Kidney (tissue), 22 donors: ENCODE measurements at places on chromosomes 7 and 10. TPM values are rescaled to one million over a fixed set of nuclear protein-coding genes. Genes with fewer than 3 reads are reported as not detected.
A peak's percentile ranks its signal among the peaks of the same experiment; 100 is the strongest.

SPDYE1 gene
- total RNA-seq: not detected

DNA sequence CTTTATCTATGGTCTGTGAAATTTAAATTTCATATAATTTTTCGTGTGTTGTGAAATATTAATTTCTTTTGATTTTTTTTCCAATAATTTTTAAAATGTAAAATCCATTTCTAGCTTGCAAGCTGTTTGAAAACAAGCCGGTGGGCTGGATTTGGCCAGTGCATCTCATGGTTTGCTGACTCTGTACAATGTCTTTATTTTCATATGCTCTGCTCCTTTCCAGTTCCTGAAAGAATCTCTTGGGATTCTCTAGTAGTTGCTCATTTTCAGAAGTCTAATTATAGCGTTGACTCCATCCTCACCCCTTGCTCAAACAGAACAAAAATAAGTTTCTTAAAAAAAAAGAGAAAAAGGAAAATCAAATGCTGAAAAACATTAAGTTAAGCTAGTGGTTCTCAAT, 21.4 kb downstream of the UBN2 start:
- no peak overlapping the region for H3K4me3 ChIP-seq
- H3K36me3 ChIP-seq: peaks cover 13% of the 10 kb centered on the region
- H3K27me3 ChIP-seq: no peaks in the 10 kb centered on the region
- no peaks in the 10 kb centered on the region for H3K4me1 ChIP-seq
- no peak for DNase-seq

DNA sequence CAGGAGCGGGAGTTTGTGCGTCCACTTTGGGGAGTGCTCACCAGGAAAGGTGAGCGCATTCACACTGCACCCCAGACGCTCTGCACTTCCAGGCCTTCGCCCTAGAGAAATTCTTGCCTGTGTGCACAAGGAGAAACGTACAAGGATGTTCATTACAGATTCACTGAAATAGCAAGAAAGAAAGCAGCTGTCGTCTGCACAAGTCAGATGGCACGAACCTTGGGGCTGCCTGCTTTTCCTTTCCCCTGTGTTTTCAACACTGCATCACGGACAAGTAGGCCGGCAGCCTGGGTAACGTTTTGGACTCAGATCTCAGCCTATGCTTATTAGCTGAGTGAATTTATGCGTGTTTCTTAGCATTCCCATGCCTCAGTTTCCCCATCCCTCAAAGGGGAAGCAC, 546.8 kb upstream of the FOXK1 start:
- H3K27me3 ChIP-seq: no peaks in the 10 kb centered on the region
- no peak overlapping the region for H3K27ac ChIP-seq
- no peak for DNase-seq
- no peaks in the 10 kb centered on the region for H3K36me3 ChIP-seq

DNA sequence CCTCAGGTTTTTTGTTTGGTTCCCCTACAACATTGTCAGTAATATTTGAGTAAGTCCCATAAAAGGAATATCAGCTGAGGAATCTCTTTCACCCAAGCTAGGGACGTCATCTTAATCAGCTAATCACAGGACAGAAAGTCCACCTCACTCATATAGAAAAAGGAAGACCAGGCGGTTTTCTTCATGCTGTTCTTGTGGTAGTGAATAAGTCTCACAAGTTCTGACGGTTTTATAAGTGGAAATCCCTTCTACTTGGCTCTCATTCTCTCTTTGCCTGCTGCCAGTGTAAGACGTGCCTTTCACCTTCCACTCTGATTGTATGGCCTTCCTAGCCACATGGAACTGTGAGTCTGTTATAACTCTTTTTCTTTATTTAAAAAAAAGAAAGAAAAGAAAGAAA, 308.1 kb upstream of the PFKP start:
- no peaks in the 10 kb centered on the region for H3K27me3 ChIP-seq
- H3K4me1 ChIP-seq: no peaks in the 10 kb centered on the region
- DNase-seq: no peak
- H3K36me3 ChIP-seq: no peaks in the 10 kb centered on the region
- no peak overlapping the region for H3K4me3 ChIP-seq

ACSM6 gene
- total RNA-seq: not detected

DNA sequence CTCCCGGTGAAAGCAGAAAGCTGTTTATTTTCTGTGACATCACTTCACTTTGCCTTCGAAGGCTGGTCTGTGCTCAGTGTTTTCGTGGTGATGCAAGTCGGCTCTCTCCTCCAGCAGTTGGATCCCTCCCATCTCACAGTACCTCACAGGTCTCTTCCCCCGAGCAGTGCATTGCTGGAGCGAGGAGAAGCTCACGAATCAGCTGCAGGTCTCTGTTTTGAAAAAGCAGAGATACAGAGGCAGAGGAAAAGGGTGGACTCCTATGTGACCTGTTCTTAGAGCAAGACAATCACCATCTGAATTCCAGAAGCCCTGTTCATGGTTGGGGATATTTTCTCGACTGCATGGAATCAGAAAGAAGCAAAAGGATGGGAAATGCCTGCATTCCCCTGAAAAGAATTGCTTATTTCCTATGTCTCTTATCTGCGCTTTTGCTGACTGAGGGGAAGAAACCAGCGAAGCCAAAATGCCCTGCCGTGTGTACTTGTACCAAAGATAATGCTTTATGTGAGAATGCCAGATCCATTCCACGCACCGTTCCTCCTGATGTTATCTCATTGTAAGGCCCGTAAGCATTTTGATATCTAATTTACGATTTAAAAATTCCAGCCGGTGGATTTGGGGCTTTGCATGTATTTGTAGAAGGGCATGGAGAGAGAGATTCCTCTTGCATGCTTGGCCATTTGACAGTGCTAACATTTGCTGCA, at the start of gene LGI1:
Gene LGI1 (plus strand): TSS at position 136 of the 707 bp plus-strand sequence. CDS start 209 bp downstream, at position 345.
- H3K27ac ChIP-seq: no peak within 1 kb of the TSS
- no peak for DNase-seq
- H3K4me3 ChIP-seq: no peak within 1 kb of the TSS
- H3K36me3 ChIP-seq: no peaks in the 10 kb centered on the region
- H3K4me1 ChIP-seq: no peaks in the 10 kb centered on the region

DNA sequence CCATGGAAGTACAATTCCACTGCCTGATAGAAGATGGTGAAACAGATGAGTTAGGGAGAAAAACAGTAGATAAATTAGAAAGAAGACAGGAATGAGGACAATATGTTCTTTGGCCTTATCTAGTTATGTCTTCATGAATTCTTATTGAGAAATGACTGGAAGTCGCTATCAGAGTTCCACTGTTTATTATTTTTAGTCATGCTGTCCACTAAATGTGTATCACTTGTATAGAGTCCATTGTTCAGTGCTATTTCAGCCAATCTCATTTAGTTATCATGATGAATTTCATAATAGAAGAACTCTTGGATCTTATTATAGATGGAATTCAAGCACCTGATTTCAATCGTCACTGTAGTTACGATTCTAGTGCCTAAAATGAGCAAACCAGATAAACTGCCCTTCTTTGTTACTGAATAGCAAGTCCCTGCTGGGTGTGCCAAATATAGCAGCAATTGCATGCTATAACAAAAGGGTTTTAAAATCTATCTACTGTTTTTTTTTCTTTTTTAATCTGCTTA, 177.7 kb upstream of the COL1A2 start:
- H3K36me3 ChIP-seq: no peaks in the 10 kb centered on the region
- no peak for DNase-seq
- no peak overlapping the region for H3K4me3 ChIP-seq

DNA sequence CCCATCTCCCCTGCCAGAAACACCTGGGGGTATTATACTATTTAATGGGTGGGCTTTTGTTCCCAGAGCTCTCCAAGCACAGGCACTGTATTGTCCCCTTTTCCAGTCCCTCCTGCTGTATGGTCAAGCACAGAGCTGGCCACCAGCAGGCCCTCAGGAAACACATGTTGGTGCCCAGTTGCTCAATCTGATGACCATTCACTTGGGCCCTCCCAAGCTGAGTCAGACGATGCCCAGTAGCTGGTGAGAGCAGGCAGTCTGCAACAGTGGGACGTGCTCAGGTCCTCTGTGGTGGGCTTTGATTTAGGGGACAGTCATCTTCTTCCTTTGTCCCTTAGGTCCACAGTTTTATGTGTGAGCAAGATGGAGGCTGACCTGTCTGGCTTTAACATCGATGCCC, 11.8 kb downstream of the SFXN2 start:
- no peaks in the 10 kb centered on the region for H3K27me3 ChIP-seq
- H3K36me3 ChIP-seq: peaks cover 20% of the 10 kb centered on the region
- H3K4me1 ChIP-seq: peaks cover 4% of the 10 kb centered on the region
- no peak overlapping the region for H3K4me3 ChIP-seq
- H3K27ac ChIP-seq: no peak overlapping the region

DNA sequence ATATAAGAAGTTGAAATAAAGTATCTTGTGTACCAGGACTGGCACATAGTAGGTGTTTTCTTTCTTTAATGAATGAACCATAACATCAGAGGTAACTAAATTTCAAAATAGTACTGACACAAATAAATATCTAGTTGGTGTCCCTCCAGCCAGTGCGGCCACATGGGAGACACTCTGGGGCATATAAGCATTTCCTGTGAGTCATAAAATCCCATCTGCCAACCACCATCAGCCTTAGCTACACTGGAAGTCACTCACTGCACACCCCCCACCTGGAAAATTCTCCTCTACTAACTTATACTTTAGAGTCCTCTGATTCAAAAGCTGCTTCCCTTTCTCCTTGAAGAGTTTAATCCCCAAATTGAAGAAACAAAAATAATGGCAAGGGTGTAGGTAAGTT, 32.5 kb downstream of the DYDC1 start:
- no peak overlapping the region for H3K4me3 ChIP-seq
- DNase-seq: no peak

DNA sequence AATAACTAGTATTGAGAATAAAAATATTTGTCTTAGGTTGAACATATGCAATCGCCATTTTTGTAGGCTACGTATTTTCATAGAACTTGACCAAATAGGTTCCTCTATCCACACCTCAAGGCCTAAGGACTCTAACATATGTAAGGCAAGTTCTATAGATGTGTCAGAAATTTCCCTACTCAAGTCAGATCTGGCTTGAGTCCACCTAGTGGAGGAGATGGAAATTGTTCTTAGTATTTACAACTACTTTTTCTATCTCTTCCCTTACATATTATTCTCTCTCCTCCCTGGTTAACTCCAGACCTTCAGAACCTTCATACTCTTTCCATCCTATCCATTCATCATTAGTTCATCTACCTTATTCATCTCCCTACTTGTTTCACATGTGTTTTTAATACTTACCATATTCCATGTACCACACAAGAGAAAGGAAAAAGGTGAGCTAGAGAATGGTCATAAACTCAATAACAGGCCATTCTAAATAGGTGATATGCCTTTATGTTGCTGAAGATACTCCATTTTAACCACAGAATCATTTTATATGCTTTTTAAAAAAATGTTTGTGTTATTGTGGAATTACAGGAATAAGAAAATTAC, 174.5 kb upstream of the HDAC9 start:
- no peaks in the 10 kb centered on the region for H3K4me1 ChIP-seq
- peak; percentile 35 for DNase-seq
- H3K27ac ChIP-seq: no peak overlapping the region
- H3K27me3 ChIP-seq: no peaks in the 10 kb centered on the region
- H3K4me3 ChIP-seq: no peak overlapping the region
- no peaks in the 10 kb centered on the region for H3K36me3 ChIP-seq

VENTX gene
- 3.3 TPM for total RNA-seq

CLDN3 gene
- 180 TPM for total RNA-seq

GRCh38 chr7:33044401-33044718, 18.2 kb downstream of the NT5C3A start:
- peak overlapping the region; percentile 59 for H3K27ac ChIP-seq
- H3K36me3 ChIP-seq: no peaks in the 10 kb centered on the region
- no peak overlapping the region for H3K4me3 ChIP-seq
- no peak for DNase-seq
- H3K27me3 ChIP-seq: no peaks in the 10 kb centered on the region
- peaks cover 24% of the 10 kb centered on the region for H3K4me1 ChIP-seq

- H3K4me3 ChIP-seq: no peak overlapping the region
- DNase-seq: no peak
- no peak overlapping the region for H3K27ac ChIP-seq
- no peaks in the 10 kb centered on the region for H3K27me3 ChIP-seq
- H3K36me3 ChIP-seq: no peaks in the 10 kb centered on the region
Measured at GRCh38 chr10:12699781-12700556, 301.5 kb downstream of the CCDC3 start.

KLF14 gene
- not detected for total RNA-seq

- no peak overlapping the region for H3K27ac ChIP-seq
- H3K4me1 ChIP-seq: no peaks in the 10 kb centered on the region
- H3K36me3 ChIP-seq: no peaks in the 10 kb centered on the region
Measured at GRCh38 chr10:114715171-114715670, 57.1 kb upstream of the ABLIM1 start.

GRCh38 chr10:6445671-6446316, 134.3 kb downstream of the PRKCQ start:
- no peak for DNase-seq
- H3K4me1 ChIP-seq: no peaks in the 10 kb centered on the region
- H3K27ac ChIP-seq: no peak overlapping the region

TFPI2 gene
- total RNA-seq: 42.5 TPM

DNA sequence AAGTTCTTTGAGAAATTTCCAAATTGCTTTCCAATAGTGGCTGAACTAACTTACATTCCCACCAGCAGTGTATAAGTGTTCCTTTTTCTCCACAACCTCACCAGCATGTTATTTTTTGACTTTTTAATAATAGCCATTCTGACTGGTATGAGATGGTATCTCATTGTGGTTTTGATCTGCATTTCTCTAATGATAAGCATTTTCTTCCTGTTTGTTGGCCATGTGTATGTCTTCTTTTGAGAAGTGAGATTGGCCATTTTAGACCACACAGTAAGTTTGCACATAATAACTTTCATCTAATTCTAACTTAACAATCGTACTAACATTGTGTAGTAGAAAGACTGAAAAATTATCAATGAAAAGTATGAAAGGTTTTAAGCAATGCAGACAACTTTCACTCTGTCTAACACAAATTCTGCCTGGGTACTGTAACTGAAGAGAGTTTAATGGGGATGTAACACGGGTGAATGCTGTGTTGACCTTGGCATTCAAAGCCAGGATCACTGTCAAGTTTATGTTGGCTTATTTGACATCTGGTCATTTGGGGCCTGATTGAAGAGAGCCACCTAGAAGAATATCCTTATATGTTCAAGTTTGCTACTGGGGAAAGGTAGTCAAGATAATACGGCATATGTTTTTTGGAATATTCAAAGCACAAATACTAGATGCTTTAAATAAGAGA, 50.4 kb downstream of the FAM171A1 start:
- no peaks in the 10 kb centered on the region for H3K27me3 ChIP-seq
- H3K4me3 ChIP-seq: no peak overlapping the region
- H3K27ac ChIP-seq: no peak overlapping the region
- no peak for DNase-seq
- H3K36me3 ChIP-seq: no peaks in the 10 kb centered on the region
